ENCODE measurements at places on chromosomes 3 and 15. TPM values are rescaled to one million over a fixed set of nuclear protein-coding genes. Genes with fewer than 3 reads are reported as not detected.
A peak's percentile ranks its signal among the peaks of the same experiment; 100 is the strongest.

GRCh38 chr15:95365511-95366107, 964.9 kb upstream of the NR2F2 start:
- no peaks in the 10 kb centered on the region for H3K4me1 ChIP-seq
- H3K27ac ChIP-seq = no peak overlapping the region

DNA sequence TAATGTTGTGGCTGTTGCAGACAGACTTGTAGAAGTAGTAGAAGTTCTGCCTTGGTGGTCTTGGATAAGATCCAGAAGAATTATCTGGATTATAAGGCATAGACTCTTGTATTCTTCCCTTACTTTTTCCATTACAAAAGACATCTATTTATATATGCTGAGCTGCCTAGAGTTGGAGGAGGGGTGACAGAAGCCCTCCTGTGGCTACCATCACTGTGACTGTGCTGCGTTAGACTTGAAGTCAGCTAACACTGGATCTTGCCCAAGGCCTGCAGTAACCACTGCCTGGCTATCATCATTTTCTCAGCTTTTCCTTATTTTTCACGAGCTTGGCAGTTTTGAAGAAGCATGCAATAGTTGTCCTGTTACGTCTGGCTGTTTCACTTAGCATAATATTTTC, 684.8 kb upstream of the BCHE start:
- no peak overlapping the region for H3K4me3 ChIP-seq
- H3K27me3 ChIP-seq = no peaks in the 10 kb centered on the region
- H3K27ac ChIP-seq = no peak overlapping the region
- H3K4me1 ChIP-seq = no peaks in the 10 kb centered on the region
- H3K36me3 ChIP-seq = no peaks in the 10 kb centered on the region

Gene AKAP13
- total RNA-seq = 65.7 TPM

Gene HMG20A
- total RNA-seq = 40.1 TPM

- H3K27ac ChIP-seq = no peak overlapping the region
- peak; percentile 41 for DNase-seq
- no peaks in the 10 kb centered on the region for H3K27me3 ChIP-seq
- no peaks in the 10 kb centered on the region for H3K36me3 ChIP-seq
- no peak overlapping the region for H3K4me3 ChIP-seq
Measured at GRCh38 chr3:179149406-179149867, 1.3 kb downstream of the PIK3CA start.

- peak overlapping the region; percentile 4 for H3K4me3 ChIP-seq
- H3K36me3 ChIP-seq = no peaks in the 10 kb centered on the region
- peak; percentile 82 for DNase-seq
- no peaks in the 10 kb centered on the region for H3K27me3 ChIP-seq
Measured at GRCh38 chr3:127750226-127751031, 71.9 kb downstream of the MGLL start.

Gene PRSS50
- not detected for total RNA-seq

GRCh38 chr3:129563850-129564535, 21.0 kb downstream of the H1-8 start:
- peaks cover 7% of the 10 kb centered on the region for H3K4me1 ChIP-seq
- no peaks in the 10 kb centered on the region for H3K27me3 ChIP-seq
- H3K36me3 ChIP-seq = no peaks in the 10 kb centered on the region
- no peak overlapping the region for H3K27ac ChIP-seq
- H3K4me3 ChIP-seq = no peak overlapping the region
- DNase-seq = no peak

GRCh38 chr3:73448761-73449301, 175.9 kb downstream of the PDZRN3 start:
- H3K27me3 ChIP-seq = peaks cover 11% of the 10 kb centered on the region
- no peak overlapping the region for H3K4me3 ChIP-seq
- no peak for DNase-seq
- no peaks in the 10 kb centered on the region for H3K36me3 ChIP-seq

GRCh38 chr15:85499371-85499887, 119.0 kb downstream of the AKAP13 start:
- no peak overlapping the region for H3K27ac ChIP-seq
- H3K36me3 ChIP-seq = peaks cover 17% of the 10 kb centered on the region
- H3K4me1 ChIP-seq = peaks cover 34% of the 10 kb centered on the region
- no peaks in the 10 kb centered on the region for H3K27me3 ChIP-seq
- no peak for DNase-seq

Gene FYCO1
- 17.0 TPM for total RNA-seq

Gene MYRIP
- total RNA-seq = 0.19 TPM

Gene WDR76
- total RNA-seq = 6.9 TPM

Gene TRAT1
- not detected for total RNA-seq

Gene MYO9A
- 29.7 TPM for total RNA-seq

Measured in MCF 10A (cell line).